ENCODE measurements at places on chromosomes 6 and 20.

GRCh38 chr20:33490023-33490933, at the start of gene CBFA2T2:
CBFA2T2 (plus strand) TSS chr20:33490096; CDS start chr20:33490268, 172 bp downstream.
- DNase-seq = no peak

DNA sequence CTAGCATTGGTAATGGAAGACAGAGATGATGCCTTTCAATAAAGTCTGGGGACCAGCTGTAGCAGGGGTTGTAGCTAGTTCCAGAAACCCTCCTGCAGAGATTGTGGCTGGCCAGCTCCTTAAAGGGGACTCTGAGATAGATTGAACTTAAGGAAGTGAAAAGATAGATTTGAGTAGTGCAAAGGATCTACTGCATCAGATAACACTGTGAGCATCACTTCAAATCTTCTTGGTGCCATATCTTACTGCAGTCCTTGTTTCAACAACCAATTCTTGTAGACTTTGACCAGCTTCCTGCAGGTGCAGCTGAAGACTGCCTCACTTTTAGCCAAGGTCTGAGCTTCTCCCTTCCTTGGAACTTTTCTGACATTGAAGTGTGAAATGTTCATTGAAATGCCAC, 14.8 kb upstream of the CEP162 start:
- DNase-seq = no peak

DNA sequence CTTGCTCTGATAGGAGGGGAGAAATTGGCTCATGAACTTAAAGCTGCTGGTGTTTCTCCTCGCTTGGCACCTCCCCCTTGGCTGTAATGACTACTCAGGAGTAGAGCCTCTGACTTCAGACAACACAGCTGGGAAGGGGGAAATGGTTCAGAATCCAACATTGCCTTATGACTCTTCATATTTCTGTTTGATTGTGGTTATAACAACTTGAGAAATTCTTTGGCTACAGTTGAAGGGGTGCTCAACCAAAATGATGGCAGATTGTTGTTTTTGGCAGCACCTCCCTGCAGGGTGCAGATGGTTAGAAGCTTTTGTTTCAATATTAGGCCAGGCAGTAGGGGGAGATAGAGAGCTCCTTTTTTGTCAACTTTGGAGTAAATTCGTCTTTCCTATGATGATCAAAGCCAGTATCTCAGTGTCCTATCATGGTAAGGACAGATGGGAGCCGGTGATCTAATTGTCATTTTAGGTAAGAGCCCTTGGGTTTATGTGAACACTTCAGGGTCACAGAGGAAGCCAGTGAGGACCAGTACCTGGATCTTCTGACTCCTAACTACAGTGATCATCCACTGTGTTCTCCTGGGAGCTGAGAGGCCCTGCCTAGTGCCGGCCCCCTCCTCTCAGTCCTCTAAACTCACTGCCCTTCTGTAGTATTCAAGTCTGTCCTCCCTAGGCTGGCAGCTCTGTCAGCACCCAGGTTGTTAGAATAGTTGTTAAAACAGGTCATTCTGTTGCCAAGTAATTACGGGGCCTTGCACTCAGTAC, 39.9 kb downstream of the RPRD1B start:
- DNase-seq = peak; percentile 46

DNA sequence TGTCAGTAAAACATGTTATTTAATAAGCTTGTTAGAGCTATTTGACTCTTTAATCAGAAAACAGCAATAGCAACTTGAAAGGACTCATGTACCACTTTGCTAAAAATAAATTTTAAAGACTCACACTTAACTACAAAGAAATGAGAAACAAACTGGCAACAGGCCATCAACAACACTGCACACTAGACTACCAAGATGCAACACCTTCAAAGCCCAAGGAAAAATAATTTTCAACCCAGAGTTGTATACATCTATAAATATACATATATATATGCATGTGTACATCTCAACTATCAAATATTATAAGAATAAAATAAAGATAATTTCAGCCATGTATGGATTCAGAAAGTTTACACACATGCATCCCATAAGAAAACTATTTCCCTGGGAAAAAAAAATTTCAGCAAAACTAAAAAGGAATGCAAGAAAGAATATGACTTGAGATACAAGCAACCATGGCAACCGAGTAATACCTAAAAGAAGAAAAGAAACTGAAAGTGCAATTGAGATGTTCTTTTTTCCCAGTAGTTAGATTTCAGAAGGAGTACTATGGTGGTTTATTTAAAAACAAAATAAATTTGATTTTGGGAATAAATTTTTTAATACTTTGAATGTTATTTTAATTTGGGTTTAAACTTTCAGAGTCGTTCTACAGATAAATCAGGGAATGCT, 303.8 kb downstream of the UBE3D start:
- peak; percentile 8 for DNase-seq

DNA sequence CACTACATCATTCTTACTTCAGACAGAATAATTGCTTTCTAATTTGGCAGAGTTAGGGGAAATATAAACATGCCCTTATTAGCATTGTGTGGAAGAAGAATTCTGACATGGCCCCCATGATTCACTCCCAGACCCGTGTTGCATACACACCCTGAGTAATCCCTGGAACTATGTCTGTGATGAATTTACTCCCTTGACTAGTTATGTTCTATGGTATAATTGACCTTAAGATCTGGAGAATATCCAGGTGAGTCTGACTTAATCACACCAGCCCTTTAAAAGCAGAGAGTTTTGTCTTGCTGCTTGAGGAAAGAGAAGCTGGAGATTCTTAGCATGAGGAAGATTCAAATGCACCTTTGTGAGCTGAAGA, 262.9 kb downstream of the SOX4 start:
- no peak for DNase-seq

- DNase-seq = no peak
Observed at GRCh38 chr6:85079761-85080160, 315.4 kb upstream of the TBX18 start.

DNA sequence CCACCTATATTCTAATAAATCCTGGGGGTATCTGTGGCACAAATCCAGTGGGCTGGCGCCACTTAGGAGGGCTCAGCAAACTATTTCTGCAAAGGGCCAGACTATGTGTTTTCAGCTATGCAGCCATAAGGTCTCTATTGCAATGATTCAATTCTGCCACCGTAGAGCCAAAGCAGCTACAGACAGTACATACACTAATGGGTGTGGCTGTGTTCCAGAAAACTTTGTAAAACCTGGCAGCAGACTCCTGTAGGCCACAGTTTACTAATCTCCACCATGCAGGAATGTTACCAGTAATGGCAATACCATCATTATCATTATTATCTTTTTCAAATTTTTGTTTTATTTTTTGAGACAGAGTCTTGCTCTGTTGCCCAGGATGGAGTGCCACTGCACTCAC, 65.7 kb downstream of the SULF2 start:
- no peak for DNase-seq
